Left lung (tissue), 14 donors: ENCODE measurements at places on chromosomes 2 and 18. TPM values are rescaled to one million over a fixed set of nuclear protein-coding genes. Genes with fewer than 3 reads are reported as not detected.

DNA sequence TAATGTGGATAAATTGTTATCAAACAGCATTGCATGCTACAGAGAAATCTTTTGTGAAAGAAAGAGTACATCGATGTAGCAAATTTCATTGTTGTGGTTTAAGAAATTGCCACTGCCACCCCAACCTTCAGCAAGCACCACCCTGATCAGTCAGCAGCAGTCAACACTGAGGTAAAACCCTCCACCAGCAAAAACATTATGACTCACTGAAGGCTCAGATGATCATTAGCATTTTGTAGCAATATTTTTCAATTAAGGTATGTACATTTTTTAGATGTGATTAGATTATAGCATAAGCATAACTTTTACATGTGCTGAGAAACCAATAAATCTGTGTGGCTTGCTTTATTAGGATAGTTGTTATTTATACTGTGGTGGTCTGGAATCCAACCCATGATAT lies 75.5 kb downstream of the ZNF385B start:
- H3K4me1 ChIP-seq = no peaks in the 10 kb centered on the region
- no peak overlapping the region for H3K4me3 ChIP-seq
- DNase-seq = no peak
- no peaks in the 10 kb centered on the region for H3K27me3 ChIP-seq
- H3K27ac ChIP-seq = no peak overlapping the region

DNA sequence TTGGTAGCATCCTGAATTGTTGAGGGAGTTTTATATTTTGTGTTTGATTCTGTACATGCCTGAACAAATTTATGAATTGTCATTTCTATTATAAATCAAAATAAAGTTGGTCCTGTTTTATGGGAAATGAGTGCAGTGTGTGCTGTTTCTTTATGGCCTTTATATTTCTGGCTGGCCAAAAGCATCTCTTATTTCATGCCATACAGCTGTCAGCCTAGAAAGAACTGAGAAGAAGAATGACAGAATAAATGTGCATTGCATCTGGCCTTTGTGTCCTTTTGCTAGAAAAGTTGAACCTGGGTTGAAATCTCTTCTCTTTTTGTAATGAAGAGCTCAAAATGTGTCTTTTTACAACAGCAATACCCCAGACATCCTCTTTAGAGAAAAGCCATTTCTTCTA lies 474.7 kb upstream of the LRATD1 start:
- no peaks in the 10 kb centered on the region for H3K36me3 ChIP-seq
- DNase-seq = no peak
- H3K4me1 ChIP-seq = no peaks in the 10 kb centered on the region
- no peak overlapping the region for H3K27ac ChIP-seq
- no peak overlapping the region for H3K4me3 ChIP-seq

Gene C2orf66
- polyA plus RNA-seq = 0.20 TPM

DNA sequence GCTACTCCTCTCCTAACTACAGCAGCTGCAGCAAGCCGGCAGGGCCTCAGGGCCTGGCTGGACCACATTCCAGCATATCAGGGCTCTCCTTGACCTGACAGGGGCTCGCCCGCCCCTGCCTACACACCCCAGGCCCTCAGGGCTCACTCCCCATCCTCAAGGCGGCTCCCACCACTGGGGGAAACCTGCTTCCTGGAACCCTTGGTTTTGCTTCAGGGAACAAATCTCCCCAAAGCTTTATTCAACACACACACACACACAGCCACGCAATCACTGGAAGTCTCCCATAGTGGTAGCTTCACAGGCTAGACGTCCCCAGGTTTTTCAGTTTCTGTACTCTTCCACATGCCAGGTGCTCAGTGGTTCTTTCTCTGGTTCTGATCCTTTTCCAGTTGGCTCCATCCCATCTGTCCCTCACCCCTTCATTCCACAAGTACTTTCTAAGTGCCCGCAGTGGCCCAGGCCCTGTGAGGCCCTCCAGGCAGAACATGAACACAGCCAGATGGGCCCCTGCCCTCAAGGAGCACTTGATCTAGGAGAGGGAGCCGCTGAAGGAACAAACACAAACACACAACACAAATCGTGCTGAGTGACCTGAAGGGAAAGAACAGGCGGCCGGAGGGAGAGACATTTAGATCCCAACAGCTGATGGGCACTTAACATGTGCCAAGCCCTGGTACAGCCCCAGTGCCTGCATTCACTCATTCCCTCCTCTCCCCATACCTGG lies 51.1 kb downstream of the TNS1 start:
- H3K27me3 ChIP-seq = no peaks in the 10 kb centered on the region
- peaks cover 28% of the 10 kb centered on the region for H3K4me1 ChIP-seq
- no peaks in the 10 kb centered on the region for H3K36me3 ChIP-seq
- DNase-seq = no peak

- H3K27ac ChIP-seq = no peak overlapping the region
- H3K27me3 ChIP-seq = no peaks in the 10 kb centered on the region
- no peaks in the 10 kb centered on the region for H3K36me3 ChIP-seq
- DNase-seq = no peak
- H3K4me3 ChIP-seq = no peak overlapping the region
Observed at GRCh38 chr18:69866212-69866611, 81.5 kb downstream of the CD226 start.

Gene CETN1
- polyA plus RNA-seq = not detected

DNA sequence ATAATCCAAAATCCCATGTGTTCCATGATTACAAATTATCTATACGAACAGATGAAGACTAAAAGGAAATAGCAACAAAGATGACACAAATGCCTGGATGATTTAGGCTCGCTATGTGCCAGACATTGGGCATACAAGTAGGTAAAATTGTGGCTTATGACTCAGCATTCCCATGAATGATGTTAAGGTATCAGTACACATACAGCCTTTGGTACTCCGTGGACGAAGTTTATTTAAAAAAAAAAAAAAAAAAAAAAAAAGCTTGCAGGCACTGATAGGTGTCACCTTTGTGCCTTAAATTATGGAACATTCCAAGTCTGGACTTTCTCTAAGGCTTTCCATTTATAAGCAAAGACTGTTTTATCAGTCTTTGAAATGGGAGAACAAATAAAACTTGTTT lies 2.7 kb downstream of the CHAC2 start:
- no peak for DNase-seq
- H3K27ac ChIP-seq = no peak overlapping the region
- H3K4me3 ChIP-seq = no peak overlapping the region
- peaks cover 16% of the 10 kb centered on the region for H3K4me1 ChIP-seq
- no peaks in the 10 kb centered on the region for H3K27me3 ChIP-seq
- no peaks in the 10 kb centered on the region for H3K36me3 ChIP-seq
